ENCODE measurements at places on chromosomes 4 and X.

DNA sequence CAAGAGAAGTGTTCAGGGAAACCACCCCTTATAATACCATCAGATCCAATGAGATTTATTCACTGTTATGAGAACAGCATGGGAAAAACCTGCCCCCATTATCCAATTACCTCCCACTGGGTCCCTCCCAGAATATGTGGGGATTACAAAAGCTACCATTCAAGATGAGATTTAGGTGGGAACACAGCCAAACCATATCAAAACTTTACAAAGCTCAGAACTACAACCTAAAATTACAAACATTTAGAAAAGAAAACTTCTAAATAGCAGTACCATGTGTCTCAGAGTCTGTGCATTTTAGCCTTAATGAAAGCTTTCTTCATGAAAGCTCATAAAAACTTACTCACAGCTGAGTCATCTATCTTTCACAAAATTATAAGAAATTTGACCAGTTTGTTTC is 1442.8 kb upstream of the PCDH7 start:
- no peak for DNase-seq

DNA sequence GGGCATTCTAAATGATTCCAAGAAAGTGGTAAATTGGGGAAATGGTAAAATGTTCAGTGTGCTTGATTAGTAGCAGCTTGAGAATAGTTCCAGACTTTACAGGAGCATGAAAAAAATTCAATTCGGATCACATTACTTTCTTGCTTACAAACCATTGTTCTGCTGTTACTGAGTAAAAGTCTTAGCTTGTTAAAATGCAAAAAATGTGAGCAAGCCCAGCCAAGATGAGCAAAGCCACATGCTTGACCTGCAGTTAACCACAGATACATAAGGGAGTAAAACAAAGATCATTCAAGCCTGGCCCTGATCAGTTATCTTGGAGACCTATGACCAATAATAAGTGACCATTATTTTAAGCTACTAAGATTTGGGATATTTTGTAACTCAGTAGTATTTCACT is 562.9 kb upstream of the MAGEB2 start:
- DNase-seq: no peak

- DNase-seq: no peak
Measured at GRCh38 chr4:47668810-47669408, 169.0 kb downstream of the CORIN start.

DNA sequence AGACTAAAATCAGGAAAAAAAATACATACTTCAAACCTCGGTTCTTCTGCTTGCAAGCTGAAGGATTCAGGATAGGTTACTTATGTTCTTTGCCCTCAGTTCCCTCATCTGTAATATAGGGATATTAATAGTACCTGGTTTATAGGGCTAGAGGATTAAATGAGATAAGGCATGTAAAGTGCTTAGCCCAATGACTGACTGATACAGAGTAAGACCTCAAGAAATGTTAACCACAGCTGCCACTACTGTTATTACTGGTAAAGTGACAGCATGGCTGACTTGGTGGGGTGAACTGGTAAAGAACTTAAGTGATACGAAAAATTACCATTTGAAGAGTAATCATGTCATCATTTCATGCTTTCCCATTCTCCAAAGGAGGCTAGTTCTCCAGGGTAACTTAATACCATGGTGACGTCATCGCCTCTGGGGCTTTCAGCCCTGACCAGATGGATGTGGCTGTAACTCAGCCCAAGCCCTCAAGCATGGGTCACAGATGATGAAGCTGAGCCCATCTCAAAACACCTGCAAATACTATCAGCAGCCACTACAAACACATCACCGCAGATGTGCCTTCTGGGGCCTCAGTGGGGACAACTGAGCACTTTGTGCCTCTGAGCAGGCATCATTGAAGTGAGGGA is 44.5 kb upstream of the SCML1 start:
- DNase-seq: peak; percentile 47

GRCh38 chr4:183797011-183797444 is 108.1 kb upstream of the STOX2 start:
- DNase-seq: no peak

Measured in ecto neural progenitor cell (in vitro differentiated cells).